ENCODE measurements at places on chromosomes 1 and 21.

DNA sequence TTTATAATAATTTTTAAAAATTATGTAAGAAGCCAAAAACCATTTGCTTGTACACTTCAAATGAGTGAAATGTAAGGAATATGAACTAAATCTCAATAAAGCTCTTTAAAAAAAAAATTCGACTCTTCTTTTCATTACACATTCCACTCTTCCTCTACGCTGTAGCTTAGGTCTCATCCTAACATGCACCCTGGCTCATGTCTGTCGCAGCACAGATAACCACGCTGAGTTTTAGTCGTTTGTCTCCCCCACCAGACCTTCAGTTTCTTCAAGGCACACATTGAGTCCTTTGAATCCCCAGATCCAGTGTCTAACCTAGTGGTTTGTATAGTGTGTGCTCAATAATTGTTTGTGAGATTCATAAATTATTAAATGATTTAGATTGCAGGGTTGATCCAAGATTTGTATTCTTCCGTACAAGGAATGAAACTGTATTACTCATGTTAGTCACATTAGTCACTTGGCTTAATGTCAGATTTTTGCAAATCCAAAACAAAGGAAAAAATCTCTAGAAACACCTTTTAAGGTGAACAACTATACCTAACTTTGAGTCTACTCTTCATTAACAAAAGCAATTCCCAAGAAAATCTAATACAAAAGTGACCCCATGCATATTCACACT, 57.3 kb downstream of the SLC25A24 start:
- no peak for DNase-seq

DNA sequence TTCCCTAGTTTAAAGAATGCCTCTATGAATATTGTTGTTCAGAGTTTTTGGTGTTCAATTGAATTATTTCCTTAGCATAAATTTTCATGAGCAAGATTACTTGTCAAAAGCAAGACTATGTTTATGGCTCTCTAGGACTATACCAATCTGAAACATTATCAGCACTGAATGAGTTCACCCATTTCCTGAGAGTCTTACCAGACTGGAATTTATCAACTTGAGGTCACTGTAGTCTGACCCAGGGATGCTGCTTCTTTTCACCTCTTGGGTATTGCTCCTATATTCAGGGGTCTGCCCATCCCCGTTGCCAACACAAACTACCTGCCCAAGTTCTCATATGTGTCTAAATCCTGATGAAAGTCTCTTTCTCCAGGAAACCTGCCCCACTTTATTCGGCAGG, 42.6 kb downstream of the OPTC start:
- no peak for DNase-seq

DNA sequence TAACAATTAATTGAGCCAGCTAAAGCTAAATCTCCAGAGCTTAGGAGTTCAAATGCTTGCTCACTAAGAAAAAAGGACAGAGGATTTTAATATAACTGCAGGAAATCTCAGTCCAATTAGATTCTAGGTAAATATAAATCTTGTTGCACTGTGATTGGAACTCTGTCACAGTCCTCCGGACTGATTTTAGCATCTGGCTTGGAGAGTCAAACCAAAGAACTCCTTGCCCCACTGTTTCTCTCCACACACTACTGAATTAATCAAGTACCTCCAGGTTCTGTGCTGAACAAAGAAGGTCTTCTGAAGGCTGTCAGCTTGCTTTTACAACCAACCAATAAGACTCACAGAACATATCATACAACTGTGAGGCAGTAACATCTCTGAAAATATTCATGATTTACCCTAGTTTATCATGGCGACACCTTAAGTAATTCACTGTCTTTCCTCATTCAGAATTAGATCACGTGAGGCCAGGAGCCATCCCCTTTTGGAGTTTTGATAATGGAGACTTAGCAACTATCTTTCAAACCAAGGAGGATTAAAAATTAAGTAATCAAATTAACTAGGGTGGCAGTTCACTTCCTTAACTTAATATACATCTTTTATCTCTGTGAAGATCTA, 176.0 kb downstream of the RERE start:
- DNase-seq: no peak

DNA sequence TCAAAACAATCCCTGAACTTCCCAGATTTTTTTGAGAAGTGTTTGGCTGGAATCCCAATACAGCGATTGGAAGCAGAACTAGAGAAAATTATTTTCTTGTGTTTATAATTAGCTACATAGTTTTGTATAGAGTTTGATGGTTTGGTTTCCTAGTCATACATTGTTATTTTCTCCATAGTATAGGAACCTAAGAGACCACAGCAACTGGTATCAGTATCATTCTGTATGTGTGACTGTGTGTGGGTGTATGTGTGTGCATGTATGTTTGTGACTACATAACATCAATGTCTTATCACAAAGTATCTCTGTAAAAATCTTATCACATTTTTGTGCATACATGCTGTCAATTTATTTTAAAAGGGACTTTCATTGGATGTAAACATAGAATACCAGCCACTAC, 780.5 kb downstream of the MRPL39 start:
- no peak for DNase-seq

DNA sequence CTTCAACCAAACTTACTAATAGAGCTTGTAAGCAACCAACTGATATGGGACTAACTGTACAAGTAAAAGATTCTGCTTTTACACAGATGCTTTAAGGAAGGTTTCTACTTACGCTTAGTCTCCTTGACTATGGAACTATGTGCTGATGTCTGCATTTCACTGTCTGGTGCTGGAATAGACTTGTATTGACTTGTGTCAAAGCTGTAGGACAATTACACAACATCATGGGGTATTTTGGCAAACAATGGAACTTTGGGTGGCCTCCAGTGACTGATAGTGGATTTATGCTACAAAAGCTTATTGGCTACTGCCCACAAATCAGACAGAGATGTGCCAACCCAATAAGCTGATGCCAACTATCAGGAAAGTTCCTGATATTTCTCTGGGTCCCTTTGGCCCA, 10.6 kb downstream of the CBR1 start:
- DNase-seq: no peak

GRCh38 chr1:176919386-176920378, 244.8 kb downstream of the ASTN1 start:
- DNase-seq: no peak

GRCh38 chr1:180862305-180862704, 50.4 kb upstream of the KIAA1614 start:
- DNase-seq: no peak

DNA sequence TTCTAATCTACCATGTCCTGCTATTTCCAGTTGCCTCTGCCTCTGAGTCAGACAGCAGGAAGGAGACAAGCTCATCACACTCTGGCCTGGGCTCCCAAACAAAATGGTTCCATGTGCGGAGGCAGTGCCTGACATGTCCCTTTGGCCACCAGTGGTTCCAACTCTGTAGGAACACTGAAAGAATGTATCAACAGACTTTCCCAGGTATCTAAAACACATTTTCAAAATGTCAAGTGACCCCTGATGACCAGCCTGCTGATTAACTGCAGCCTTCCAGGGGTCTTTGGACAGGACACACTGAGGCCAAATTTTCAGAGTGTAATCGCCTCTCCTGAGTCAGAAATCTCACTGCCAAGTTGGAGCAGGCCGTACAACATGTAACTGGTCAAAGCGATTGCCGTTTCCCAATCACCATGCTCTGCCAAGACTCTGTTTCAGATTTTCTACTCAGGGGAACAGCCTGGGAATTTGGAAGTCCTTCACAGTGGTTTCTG, 172.7 kb downstream of the TPR start:
- DNase-seq: no peak

DNA sequence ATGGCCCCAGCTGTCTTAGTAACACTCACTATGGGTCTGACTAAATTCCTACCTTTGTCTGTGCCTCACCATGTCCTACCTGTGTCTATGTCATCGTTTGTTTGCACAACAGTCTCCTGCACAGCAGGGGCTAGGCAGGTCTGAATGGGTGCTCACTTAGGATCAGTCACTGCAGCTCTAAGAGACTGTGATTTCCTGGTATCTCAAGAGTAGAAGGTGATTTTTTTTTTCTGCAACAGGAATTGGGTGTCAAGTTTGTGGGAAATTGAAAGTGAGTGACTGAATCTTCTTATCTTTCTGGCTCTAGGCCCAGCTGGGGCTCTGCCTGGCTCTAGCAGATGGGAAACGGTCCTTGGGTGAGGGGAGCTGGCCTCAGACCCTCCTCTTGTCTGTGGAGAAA, 46.4 kb upstream of the TRABD2B start:
- DNase-seq: no peak

GRCh38 chr1:186782791-186783190, 46.0 kb upstream of the PLA2G4A start:
- DNase-seq: no peak

DNA sequence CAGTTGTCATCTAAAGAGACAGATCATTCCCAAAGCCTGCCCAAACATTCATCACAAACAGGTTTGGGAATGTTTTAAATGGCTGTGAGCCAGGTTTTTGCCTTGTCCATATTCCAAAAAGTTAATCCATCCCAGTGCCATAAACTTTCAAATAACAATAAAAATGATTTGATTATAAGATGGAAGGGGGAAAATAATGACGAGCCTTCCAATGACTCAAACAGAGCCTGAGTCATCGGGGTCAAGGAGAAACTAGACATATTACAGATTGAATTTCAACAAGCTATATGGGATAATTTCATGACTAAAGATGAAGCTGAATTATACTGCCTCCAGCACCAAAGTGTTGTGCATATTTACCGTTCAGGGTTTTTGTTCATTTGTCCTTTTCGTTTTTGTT, 195.8 kb upstream of the PKN2 start:
- no peak for DNase-seq

- no peak for DNase-seq
These were observed 634.5 kb downstream of the LTN1 start for GRCh38 chr21:28358170-28358569.

DNA sequence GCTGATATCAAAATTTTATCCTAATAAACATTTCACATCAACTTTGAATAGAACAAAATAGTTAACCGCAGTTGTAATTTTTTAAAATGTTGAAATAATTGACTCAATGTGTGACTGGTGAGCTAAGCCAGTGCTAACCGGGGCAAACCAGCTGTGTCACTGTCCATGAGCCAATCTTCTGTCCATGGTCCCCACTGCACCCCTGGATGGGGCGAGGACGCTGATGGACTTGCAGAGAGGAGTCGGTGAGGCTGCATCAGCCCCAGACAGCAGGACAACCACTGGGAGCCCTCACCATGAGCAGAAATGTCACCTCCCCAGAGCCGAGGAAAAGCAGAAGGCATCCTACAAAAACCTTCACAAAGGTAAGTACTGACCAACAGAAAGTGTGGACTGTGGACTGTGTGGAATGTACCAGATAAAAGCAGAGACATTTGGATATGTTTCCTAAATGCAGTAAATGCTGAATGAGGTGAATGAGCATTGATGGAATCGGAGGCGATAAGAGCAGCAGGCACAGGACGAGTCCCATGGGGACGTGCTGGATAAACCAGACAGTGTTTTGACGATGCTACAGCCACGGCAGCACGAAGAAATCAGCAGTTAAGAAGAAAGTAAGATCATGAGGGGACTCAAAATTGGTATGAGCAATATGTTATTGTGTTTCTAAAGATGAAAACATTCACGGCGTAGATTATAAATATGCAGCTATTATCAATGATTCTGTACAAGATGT, 115.0 kb upstream of the BACE2 start:
- no peak for DNase-seq

DNA sequence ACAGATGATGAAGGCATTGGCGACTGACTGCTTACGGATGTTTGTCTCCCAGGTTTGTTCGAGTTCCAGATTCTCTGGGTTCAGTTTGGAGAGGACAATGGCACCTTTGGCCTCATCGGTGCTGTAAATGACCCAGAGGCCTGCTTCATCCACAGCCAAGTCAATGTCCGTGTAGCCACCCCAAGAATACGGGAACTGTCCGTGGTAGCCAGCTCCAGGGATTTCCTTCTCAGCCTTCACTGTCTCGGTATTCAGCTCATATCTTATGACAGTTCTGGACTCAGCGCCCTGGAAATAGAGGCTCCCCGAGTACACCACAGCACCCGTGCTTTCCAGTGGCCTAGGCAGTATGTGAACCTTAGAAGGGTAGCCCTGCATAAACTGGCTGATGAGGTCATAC, 14.1 kb downstream of the MYOCOS start:
- no peak for DNase-seq

DNA sequence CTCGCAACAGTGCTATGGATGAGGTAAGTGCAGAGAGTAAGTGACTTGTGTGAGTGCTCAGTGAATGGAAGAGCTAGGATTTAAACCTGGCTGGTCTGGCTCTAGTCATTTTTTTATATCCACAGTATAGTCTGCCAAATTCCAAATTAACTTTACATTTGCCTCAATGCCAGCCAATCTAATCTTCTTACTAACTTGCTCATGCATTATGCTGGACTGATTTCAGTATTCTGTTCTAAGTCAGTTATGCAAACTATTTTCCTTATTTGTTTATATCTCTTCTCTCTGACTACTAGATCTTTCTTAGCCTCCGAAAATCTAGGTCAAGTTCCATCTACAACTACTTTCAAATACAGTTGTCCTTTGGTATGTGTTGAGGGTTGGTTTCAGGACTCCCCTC, 133.3 kb downstream of the XPR1 start:
- no peak for DNase-seq

DNA sequence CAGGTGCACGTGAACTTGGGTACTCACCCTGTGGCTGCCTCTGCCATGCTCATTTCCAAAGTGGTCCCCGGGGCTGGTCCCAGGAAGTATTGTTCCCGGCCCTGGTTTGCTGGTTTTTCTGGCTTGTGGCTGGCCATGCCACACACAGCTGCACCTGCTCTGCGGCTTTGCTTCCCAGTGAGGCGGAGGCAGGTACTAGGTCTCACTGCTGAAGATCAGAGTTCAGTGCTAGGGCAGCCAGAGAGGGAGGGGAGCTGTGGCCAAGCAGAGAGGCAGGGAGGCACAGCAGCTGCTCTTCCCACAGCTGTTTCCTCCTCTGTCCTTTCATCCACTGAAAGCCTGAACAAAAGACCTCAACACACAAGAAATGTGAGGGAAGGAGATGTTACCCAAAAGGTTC, 30.5 kb downstream of the ENO1 start:
- no peak for DNase-seq

DNA sequence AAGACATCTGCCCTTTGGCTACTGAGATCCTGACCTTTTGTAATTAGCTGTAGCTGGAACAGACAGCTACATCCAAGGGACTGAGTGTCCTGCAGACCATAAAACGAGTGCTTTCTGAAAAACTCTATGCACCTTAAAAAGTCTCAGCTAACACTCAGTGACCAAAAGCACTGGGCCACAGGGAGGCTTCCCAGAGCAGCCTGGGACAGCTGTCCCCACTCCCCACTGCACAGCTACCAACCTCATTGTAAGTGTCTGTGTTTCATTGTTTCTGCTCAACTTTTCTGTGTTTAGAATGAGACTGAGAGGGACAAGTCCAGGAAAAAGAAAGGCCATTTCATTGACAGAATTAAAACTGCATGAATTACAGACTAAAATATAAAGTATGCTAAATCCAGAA, 80.7 kb downstream of the SMYD2 start:
- DNase-seq: no peak

GRCh38 chr1:6960291-6960811, 175.1 kb downstream of the CAMTA1 start:
- no peak for DNase-seq
